ENCODE measurements at places on chromosomes 4 and X. TPM values are rescaled to one million over a fixed set of nuclear protein-coding genes. Genes with fewer than 3 reads are reported as not detected.
A peak's percentile ranks its signal among the peaks of the same experiment; 100 is the strongest.

GRCh38 chr4:89356086-89356485 is 48.5 kb upstream of the GPRIN3 start:
- DNase-seq = no peak

DNA sequence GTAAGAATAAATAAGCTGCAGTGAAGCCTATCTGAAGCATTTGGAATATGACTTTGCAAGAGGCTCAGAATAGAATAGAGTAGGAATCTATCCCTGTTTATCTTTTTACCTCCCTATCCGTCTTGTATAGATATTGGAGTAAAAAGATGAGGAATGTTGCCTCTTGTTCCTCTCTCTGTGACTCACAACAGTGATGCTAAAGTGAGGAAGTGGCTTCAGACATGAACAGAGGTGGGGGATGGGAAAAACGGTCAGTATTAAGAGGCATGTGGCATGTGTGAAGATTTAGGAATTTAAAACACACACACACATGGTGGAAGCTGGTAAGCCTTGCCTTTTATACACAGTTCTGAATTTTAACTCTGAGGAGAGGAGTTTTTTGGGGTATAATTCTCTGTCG is 3.8 kb upstream of the DCAF4L1 start:
- DNase-seq = no peak

- DNase-seq = no peak
These were observed 80.1 kb upstream of the STIM2 start for GRCh38 chr4:26780539-26780938.

- DNase-seq = no peak
These were observed 46.1 kb upstream of the EOLA2 start for GRCh38 chrX:149984411-149984810.

DNA sequence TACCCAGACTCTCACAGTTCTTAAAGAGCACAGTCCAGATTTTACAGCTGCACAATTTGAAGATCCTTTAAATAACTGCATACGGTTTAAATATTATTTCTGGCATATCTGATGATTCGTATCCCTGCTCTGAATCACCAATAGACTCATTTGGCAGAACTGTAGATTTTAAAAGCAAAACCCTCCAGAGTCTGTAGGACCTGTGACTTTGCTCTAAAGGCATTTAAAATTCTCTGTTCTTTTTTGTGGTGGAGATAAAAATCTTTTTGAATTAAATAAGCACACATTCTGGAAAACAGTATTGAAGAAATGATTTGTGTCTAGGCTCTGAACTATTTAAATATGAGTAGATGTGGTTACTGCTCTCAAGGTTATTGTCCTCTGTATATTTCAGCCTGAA is 246.2 kb upstream of the PITX2 start:
- no peak for DNase-seq

GRCh38 chr4:150131581-150132228 is 53.5 kb downstream of the DCLK2 start:
- no peak for DNase-seq

DNA sequence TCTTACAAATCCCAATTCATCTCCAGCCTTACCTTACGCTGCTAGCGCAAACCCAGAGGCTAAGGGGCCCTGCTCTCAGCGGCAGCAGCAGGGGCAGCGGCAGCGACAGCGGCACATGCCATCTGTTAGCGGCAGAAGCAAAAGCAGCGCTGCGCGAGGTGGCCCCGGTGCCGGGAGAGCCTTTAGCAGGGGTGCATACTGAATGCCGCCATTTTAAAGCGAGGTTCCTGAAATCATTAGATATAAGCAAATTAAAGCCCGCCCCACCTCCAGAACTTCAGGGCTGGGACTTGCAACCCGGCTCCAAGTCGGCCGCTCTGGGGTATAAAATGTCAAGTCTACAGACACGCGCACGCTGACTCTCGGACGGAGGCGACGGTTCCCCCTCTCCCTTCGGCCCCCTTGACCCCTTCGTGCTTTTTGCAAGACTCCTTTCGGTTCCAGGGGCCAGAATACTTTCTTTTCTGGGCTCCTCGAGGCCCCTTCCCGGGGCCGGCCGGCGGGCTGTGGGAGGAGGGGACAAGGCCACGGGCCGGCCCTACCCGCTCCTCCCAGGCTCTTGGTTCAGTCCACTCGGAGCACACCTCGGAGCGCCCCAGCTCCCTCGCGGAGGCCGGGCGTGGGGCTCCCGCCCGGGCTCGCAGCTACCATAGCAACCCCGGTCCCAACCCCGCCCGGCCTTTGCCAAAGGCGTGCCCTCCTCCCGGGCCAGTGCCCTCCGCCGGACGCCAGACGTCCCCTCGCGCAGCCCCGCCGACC is at the start of gene MBNL3:
Gene MBNL3 (minus strand): TSS at position 220 of the 759 bp plus-strand sequence. CDS start 49,427 bp downstream, outside the sequence.
- peak; percentile 66 for DNase-seq

DNA sequence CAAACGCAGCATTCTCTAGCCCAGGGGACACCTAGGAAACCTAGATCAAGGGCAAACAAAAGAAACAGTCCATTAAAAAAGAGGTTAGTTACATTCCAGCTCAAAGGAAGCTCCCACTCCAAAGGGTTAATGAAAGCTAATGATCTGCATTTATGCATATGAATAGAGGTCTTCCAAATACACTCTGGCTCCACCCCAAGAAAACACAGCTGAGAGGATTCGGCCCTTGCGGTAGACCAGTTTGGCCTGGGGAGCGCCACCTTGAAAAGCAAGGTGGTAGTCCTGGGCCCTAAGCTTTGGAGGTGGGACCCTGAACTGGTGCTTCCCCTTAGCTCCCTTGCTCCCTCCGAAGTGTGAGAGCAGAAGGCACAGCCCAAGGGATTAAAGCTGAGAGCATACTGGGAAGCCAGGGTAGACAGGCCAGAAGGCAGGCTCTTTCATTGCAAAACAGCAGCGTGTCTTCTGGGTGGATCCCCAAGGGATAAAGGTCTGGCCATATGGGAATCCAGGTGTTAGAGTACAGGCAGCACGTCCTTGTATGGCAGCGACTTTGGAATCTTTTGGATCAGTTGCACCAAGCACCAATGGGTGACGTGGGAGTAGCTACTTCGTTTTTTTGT is 3.7 kb downstream of the GABRQ start:
- no peak for DNase-seq

DNA sequence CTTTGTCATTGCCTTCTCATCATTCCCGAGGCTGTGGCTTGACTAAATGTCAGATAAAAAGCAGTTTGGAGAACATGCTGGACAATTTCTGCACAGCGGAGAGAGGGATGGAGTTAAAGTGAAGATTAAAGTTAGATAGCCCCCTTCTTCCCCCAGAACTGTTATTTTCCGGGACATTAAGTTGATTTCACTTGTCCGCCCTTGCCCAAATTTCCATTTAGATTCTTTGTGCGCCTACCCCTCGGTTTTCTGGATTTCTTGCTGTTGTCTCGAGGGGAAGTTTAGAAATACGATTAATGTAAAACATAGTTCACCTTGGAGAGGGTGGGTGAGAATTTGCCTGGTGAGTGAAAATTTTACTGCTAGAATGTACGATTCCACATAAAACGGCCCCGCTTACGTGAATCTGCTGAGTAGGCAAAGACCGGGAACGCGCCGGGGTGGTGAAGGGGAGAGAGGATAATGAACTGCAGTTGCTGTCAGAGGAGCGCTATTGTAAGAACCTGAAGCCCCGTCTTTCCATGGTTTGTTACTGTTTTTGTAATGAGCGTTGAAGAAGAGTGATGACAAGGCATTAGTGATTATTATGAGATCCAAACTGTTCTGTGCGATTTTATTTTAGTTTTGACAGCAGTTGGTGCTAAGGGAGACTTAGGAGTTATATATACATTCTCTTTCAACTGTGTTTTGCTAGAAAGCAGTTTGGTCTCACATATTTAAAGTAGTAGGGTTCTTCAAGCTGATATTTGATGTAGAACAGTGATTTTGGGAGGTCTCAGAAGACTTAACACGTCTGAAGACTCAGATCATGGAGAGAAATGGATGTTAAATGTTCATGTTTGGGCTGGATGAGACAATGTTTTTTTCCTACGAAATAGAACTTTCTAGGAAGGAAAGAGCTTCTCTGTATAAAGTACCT is 73.0 kb downstream of the AFF1 start:
- peak; percentile 83 for DNase-seq

Gene TCEAL6
- total RNA-seq = not detected

Gene ADAMTS3
- 2.3 TPM for total RNA-seq

Gene AVPR2
- total RNA-seq = 5.6 TPM

Data from sciatic nerve (tissue), 2 donors.